Uterus (tissue), 4 donors: ENCODE measurements at places on chromosomes 7 and 10.

- no peak for DNase-seq
Measured at GRCh38 chr10:11437391-11438142, 173.9 kb downstream of the USP6NL start.

DNA sequence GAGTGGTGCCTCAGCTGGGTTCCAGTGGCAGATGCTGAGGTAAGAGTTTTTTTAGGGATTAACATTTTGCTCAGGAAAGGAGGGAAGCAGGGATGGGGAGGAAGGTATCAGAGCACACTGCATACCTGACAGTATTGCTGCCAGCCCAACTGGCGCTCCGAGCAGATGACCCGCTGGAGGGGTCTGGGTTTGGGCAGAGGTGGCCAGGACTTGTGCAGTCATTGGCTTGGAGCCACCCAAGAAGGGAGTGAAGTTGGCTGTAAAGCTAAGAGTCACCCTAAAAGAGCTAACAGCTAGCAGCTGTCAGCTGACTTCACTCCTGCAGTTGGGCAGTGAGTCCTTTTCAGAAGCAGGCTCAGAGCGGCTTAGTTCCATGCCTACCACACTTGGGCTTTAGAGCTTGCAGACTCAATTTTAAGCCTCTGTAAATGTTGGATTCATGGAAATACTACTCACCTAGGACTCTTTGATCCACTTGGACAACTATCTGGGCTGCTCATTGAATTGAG, 5.8 kb upstream of the ARHGAP22 start:
- DNase-seq: no peak

DNA sequence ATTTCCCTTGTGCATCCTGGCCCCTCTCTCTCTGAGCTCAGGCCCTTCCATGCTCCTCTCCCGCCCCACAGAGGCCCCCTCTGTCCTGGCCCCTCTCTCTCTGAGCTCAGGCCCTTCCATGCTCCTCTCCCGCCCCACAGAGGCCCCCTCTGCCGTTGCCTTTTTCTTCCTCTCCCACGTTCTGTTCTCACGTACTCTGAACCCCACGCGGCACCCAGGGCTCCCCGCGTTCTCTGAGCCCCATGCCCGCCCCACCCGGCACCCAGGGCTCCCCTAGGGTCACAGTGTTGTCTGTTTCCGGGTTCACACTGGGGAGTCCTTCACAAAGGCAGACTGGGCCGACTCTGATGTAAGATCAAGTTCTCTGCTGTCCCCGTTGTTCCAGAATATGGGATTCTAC, 336.8 kb downstream of the DNAJB6 start:
- no peak for DNase-seq

DNA sequence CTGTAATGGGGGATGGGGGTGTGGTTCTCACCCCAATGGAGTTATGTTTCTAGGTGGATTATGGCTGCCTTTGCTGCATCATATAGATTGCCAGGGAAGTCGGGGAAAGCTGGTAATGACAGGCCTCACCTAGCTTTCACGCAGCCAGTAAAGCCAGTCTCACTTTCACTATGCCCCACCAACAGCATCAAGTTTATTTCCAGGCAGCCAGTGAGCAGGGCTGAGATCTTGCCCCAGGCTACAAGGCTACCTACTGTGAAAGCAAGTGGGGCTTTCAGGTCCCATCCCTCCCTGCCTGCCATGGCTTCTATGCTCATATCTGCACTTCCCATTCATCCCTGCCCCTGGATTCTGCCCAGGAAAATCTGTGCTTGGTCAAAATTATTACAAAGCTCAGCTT, 61.7 kb upstream of the NXPH1 start:
- no peak for DNase-seq

- DNase-seq: no peak
Measured at GRCh38 chr7:154676422-154677073, 326.4 kb downstream of the PAXIP1 start.

- no peak for DNase-seq
Measured at GRCh38 chr7:155451840-155452239, 6.1 kb upstream of the EN2 start.

DNA sequence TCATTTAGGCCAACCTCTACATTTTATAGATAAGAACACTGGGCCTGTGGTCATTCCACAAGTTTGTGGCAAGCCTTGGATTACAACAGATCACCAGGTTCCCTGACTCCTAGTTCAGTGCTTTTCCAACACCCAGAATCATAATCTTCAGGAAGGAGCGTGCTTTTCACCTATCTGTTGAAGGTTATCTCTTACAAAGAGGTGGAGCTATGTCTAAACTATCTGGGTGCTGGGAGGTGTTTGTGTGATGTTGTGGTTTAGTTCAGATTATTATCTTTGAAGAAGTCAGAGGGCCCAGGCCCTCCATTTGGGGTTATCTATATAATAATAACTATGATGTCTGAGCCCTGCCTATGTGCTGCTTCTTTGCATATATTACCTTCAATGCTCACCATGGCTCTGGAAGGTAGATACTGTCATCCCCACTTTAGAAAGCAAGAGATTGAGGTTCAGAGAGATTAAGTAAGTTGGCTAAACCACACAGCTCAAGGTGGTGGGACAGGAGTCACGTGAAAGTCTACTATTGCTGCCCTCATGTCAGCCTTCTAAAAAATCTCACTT, 24.0 kb downstream of the IL2RA start:
- no peak for DNase-seq

DNA sequence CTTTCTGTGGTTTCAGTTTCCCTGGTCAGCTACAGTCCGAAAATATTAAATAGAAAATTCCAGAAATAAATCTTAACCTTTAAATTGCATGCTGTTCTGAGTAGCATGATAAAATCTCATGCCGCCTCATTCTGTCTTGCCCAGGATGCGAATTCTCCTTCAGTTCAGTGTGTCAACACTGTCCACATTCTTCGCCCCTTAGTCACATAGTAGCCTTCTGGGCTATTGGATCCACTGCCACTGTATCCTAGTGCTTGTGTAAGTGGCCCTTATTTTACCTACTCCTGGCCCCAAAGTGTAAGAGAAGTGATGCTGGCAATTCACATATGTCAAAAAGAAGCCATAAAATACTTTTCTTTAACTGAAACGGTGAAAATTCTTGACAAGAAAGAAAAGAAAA, 129.6 kb downstream of the ZWINT start:
- no peak for DNase-seq

DNA sequence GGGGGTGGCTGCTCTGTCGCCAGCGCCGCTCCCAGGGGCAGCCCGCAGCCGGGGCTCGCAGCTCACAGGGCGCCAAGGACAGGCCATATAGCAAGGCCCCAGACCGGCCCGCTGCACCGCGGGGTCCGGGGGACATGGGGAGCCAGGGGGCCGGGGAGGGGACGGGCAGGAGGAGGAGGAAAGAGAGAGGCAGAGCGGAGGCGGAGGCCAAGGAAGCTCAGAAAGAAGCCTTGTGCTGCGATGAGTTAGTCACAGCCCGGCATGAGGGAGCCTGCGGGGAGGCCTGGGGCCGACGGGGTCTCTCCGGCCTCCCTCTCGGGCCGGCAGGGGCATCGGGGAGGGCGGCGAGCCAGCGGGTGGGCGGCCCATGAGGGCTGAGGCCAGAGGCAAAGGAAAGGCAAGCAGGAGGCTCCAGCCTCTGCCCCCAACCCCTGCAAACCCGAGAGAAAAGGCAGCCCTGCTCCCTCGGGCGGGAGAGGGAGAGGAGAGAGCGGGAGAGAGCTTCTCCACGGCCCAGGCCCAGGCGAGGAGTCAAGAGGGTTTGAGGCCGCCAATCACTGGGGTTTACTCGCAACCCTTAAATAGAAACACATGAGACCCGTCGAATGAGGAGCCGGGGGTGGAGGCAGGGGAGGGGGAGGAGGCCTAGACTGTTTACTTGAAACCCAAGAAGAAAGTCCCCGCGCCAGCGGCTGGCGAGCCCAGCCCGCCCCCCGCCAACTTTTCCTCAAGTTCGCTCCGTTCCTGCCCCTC, 167.9 kb downstream of the NEURL1 start:
- peak; percentile 97 for DNase-seq

DNA sequence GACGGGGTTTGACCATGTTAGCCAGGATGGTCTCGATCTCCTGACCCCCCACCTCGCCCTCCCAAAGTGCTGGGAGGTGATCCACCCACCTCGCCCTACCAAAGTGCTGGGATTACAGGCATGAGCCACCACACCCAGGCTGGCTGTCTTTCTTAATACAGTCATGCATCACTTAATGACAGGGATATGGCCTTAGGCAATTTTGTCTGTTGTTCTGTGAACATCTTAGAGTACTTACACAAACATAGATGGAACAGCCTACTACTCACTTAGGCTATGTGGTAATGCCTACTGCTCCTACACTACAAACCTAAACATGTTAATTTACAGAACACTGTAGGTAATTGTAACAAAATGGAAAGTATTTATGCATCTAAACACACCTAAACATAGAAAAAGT, 106.6 kb upstream of the KCNMA1 start:
- DNase-seq: no peak

DNA sequence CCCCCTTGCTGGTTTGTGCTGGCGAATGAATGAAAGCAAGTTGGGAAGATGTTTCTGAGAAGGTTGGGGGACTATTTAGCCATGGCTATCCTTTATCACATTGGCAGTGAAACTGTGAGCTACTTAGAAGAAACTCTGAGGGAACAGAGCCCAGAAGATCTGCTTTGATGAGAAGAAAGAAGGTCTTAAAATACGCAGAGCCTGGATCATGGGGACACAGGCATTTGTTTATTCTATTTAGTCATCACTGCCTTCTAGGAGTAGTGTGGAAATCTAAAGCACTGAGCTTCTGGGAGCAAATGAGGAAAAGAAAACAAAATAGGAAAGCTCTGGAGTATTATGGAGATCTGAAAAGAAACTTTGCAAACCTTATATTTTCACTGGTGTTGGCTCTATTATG, 28.5 kb downstream of the CPED1 start:
- no peak for DNase-seq

DNA sequence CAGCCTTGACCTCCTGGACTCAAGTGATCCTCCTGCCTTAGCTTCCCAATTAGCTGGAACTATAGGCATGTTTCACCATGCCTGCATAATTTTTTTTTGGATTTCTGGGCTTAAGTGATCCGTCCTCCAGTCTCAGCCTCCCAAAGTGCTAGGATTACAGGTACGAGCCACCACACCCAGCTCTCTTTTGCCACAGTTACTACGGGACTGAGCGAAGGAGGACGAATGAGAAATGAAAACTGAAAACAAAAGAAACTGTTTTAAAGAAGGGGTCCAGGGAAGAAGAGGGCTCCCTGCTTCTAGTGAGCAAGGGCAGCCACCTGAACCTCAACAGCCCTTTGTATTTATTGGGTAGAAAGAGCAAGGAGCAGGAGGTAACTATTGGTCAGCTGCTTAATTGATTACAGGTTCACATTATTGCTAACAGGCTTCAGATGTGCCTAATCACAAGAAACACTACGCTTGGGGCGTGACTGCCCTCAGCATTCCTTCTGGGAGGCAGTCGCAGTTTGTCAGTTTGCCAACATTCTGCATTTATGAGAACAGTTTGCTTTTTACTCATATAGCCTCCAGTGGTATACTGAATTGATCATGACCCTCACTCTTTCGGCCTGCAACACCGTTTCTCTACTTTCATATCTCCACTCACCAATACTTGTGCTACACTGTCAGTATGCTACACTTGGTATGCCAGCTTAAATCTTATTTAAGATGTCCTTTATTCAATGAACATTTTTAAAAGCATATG, 676.8 kb downstream of the DNAJB9 start:
- DNase-seq: no peak

DNA sequence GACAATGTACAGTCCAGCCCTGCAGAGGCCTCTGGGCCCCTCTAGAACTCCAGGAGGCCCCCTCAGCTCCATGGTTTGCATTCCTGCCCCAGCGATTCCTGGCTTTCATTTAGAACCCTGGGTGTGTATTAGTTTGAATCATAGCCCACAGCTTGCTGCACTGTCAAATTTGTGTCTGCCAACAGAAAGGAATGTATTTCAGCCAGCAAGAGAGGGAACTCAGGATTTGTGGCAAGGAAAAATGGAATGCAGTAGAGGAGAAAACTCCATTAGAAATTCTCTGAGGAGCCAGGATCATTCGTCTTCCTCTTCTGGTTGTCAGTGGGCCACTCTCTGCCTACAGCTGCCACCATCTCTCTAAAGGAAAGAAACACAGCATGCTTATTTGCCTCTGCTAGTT, 27.9 kb upstream of the WDR11 start:
- no peak for DNase-seq

DNA sequence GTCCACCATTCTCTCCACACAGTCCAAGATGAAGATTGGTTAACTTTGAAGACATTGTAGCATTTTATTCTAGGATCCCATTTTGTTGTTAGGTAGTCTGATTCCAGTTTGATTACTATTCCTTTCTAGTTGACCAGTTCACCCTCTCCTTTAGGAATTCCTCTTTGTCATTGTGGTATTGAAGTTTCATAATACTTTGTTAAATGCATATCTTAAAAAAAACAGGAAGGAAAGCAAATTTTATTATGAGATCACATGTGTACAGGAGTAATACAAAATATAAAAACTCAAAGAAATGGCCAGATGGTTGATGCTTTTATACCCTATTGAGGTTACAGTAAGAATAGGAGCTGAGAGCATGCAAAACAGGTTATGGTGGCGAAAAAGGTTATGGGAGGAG, 15.5 kb upstream of the SEMA3C start:
- no peak for DNase-seq

GRCh38 chr10:13717936-13718772, 131.4 kb downstream of the PRPF18 start:
- peak; percentile 34 for DNase-seq

GRCh38 chr10:119243488-119243887, 36.1 kb downstream of the GRK5 start:
- DNase-seq: no peak

DNA sequence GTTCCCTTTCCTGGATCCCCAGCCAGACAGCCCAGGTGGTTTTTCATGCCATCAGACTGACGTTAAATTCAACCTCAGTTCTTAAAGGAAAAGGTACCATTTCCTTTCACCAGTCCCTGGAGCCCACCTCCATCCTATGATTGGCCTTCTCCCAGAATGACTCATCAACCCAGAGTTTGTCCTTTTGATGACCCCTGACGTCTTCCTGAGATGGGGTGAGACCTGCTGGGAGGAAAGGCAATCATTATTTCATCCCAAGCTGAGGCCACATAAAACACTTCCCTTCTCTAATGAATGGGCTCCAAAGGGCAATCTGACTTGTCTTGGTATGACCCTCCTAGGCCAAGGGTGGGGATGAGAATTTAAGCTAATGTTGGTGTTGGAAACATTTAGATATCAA, 750.7 kb downstream of the SUGCT start:
- DNase-seq: no peak

- DNase-seq: no peak
Measured at GRCh38 chr7:105877736-105878135, 1.3 kb upstream of the ATXN7L1 start.

GRCh38 chr10:75179657-75180177, 30.9 kb upstream of the VDAC2 start:
- DNase-seq: no peak
